ENCODE measurements at places on chromosomes 16 and 17. TPM values are rescaled to one million over a fixed set of nuclear protein-coding genes. Genes with fewer than 3 reads are reported as not detected.

GRCh38 chr16:12754824-12755543, 48.7 kb downstream of the CPPED1 start:
- DNase-seq = no peak

GRCh38 chr17:70945386-70945785, 776.1 kb downstream of the KCNJ2 start:
- DNase-seq = no peak

DNA sequence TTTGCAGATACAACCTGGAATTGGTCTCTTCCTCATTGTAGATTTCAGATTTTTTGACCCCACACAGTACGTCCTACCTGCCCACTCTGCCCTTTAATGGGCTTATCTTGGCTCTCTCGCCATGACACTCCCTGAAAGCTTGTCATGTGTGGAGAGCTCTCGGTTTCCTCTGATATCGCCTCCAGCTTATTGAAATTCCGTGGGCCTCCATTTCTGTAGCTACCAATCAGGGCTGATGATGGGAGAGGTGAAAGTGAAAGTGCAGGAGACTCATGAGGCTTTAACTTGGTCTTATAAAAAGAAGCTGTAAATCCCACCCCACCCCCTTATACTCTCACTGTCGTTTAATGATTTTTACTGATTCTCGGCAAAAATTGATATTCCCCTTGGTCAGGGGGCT, 17.7 kb downstream of the HOXB1 start:
- DNase-seq = no peak

- DNase-seq = no peak
Observed at GRCh38 chr17:79775632-79776031, 2.3 kb upstream of the CBX2 start.

GRCh38 chr16:1049976-1050247, 22.6 kb upstream of the SSTR5 start:
- DNase-seq = no peak

- DNase-seq = no peak
Observed at GRCh38 chr16:50457423-50457822, 88.6 kb upstream of the BRD7 start.

- no peak for DNase-seq
Observed at GRCh38 chr16:3868967-3869366, 11.5 kb downstream of the CREBBP start.

DNA sequence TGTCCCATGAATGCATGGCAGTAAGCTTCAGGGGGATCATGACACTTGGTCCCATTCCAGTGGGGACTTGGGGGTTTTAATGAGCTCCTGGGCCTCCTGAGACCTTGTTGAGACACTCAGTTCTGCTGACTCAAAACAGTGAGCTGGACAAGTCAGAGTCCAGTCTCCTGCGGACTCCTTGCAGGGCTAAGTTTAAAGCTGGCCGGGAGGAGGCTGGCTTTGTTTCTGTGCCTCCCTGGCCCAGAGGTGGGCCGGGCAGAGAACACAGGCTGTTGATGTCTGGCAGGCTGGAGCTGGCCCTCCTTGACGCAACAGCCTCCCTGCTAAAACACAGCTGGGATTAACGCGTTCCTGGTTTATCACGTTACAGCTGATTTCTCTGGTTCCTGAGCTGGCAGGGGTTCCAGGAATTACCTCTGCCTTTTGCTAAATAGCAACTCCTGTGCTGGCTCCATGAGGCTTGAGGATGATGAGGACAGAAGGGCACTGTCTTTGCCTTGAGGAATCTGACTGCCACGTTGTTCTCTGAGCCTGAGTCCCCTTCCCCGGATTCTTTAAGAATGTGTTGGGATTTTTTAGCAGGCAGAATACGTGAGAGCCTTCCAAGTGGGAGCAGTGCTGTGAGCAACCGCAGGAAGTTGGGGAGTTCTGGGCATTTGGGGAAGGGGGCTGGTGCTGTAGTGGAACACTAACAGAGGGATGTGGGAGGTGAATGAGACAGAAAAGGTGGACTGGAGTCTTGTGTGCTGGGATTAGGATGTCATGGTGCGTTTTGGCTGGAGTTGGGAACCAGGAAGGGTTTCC, 2.0 kb downstream of the GPT2 start:
- DNase-seq = peak; percentile 44

DNA sequence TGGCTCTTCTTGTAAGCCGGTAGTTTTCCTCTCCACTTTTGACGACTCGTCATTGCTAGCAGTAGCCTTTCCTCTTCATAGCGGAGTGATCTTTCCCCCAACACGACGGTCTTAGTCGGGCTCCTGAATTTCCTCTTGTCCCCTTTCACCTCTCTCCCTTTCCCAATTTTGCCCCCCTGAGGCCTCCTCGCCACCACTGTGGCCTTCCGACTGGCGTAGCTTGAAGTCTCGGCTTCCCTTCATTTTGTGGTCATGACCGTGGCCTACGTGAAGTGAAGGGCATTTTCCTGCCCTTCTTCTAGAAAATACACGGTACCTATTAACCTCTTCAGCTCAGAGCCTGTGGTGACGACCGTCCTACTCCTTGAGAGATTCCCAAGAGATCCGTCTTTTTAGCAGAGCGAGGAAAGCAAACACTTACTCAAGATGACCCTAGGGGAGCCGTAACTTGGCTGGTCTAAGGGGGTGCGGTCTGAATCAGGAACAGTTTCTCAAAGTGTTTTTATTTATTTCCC, 787 bp downstream of the PRKAR1A start:
- DNase-seq = no peak

- DNase-seq = no peak
Observed at GRCh38 chr17:47751471-47751870, 18.4 kb downstream of the TBX21 start.

DNA sequence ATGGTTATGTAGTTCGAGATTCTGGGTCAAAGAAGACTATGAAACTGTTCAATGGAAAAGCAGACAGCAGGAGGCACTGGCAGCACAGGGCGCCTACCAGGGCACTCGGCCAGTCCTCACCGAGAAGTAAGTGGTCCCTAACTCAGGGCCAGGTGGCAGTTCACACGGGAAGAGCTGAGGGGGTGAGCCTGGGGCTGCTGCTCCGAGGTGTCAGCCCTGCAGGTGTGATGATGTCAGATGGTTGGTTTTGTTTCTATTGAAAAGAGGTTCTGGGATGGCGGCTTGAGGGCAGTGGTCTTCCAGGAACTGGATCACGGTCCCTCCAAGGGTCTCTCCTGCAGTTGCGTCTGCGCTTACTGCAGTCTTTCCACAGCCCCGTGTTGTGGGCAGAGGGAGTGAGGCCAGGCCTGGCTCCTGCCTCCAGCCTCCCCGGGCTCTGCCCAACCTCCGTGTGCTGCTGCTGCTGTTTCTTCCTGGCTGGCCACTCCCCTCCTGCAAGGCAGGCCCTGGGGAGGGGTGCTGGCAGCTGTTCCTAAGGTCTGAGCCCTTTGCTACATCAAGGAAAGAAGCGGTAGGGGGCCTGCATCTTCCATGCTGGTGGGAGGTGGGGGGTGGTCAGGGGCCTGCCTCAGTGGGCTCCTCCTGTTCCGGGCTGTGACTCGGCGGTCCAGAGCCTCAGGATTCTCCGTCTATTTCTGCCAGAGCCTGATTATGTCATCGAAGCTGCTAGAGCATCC, 22.6 kb downstream of the RNF213 start:
- no peak for DNase-seq

DNA sequence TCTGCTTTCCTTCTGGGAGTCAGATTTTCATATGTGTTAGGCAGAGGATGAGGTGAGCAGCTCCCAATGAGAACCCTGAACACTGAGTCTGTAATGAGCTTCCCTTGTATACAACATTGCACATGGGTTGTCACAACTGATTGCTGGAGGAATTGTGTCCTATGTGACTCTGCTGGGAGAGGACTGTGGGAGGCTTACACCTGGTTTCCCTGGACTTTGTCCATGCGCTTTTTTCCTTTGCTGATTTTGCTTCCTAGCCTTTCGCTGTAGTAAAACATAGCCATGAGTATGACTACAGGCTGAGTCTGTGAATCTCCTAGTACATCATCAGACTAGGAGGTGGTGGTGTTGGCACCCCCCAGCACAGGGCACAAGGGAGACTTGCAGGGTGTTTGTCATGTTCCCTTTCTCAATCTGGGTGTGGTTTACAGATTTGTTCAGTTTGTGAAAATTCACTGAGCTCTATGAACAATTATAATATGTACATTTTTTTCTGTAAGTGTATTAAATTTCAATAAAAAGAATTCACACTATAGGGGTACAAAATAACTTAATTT, 1.7 kb upstream of the PLK1 start:
- DNase-seq = no peak

GRCh38 chr17:44193326-44194084, 6.2 kb downstream of the ATXN7L3 start:
- no peak for DNase-seq

DNA sequence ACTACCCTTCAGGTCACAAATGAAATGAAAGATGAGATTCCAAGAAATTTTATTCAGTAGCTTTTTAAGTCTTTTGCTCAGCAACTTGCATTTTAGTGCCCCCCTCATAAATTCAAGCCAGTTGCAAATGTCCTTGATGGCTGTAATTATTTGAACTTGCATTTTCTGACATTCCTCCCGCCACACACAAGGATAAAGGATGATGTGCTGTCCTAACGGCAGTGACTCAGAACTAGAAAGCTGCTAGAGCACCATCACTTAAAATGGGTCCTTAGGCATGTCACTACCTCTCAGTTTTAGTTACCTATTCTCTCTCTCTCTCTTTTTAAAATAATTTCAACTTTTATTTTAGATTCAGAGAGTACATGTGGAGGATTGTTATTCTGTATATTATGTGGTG, 306.7 kb downstream of the CNTNAP4 start:
- DNase-seq = no peak

DNA sequence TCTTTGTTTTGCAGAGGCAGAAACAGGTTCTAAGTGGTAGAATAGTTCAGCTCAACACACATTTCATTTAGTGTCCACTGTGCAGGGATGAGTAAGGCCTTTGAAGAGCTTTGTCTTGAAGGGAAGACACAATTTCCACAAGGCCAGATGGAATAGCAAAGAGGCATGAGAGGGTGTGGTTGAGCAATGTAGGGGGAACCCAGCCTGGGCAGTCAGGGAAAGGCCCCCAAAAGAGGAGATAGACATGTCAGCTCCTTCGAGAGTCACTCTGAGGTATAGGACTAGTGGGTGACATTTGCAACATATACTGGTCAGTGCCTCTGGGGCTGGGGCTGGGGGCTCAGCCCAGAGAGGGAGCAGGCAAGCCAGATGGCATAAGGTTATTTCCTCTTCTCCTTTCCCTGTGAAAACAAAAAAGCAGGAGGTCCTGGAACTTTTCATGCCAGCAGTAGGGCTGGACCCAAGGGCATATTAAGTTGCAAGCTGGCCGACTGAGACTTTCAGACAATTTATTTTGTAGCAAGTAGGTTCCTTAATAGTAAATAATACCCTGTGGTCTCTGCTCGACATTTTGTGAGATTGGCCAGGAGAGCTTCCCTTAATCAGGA, 7.1 kb downstream of the ALKBH5 start:
- DNase-seq = no peak

- no peak for DNase-seq
Observed at GRCh38 chr17:56983366-56983765, 5.4 kb downstream of the SCPEP1 start.

DNA sequence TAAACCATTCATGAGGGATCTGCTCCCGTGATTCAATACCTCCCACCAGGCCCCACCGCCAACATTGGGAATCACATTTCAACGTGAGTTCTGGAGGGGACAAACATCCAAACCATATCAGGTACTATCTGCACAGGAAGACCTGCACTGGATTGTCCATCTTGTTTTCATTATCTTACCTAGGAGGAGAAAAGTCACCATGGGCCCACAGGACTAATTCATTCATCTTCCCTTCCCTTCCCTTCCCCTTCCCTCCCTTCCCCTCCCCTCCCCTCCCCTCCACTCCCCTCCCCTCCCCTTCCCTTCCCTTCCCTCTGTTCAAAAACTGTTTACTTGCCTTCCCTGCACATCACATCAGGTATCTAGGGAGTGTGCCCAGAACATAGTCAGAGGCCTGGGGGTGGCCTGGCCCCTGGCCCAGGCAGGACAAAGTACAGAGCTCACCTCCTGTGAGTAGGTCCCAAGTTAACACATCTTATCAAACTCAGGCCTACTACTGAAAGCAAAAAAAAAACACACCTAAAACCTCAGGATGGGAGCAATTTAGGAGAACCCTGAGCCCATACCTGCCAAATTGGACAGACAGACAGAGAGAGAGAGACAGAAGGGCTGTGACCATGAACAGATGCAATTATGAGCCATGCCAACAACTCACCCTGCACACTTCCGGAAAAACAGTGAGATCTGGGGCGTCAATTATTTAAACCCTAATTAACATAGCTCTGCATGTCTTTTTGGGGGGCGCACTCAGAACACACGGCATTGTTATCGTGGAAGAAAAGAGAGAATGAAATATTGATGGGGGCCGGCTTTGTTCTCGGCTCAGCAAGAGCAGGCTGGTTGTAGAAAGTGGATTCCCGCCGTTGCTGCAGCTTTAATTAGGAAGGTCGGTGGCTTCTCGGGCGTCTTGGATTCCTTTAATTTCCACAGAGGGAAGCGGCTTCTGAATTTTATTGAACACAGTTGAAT, 151.2 kb downstream of the IRX5 start:
- DNase-seq = no peak

DNA sequence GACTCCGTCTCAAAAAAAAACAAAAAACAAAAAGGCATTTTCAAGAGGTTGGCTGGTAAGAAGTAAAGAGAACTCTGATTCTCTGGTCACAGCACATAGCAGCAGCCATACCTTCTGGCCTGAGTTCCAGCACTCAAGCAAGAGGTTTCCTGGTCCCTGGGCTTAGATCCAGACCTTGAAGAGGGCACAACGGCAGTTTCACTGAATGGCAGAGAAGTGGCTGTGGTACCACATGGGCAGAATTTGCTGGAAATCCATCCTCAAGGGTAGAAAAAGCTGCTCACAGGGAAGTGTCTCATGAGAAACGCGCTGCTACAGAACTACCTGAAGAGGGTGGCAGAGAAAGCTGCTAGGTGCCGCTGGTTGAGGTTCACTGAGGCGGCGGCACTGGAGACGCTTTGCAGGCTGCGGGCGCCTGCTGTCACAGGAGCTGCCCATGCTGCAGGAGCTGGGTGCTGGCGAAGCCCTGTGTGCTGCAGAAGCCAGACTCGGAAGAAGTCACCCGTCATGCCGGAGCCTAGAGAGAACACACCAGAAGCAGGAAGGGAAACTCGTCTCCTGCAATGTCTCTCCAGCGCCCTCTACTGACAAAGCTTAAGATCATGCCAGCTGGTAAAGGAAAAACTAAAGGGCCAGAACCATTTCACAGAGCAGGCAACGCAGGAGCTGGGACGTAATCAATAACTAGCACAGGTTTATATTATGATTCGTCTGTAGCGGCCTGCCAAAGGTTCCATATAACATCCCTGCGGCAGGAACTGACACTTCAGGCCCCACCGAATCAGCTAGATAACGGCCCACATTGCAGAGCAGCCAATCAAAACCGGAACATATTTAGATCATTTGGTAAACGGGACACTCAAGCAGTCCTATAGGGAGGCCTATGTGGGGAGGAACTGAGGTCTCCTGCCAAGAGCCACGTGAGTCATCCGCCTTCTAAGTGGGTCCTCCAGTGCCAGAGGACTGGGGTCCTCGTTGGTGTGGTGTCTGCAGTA, 5.4 kb upstream of the ZNF213 start:
- peak; percentile 58 for DNase-seq

- no peak for DNase-seq
Observed at GRCh38 chr17:48025904-48026501, 11.6 kb downstream of the COPZ2 start.

The DNAH9 gene
- not detected for total RNA-seq

The MT1A gene
- 1,028 TPM for total RNA-seq

The ODAD4 gene
- total RNA-seq = not detected

The TBC1D3C gene
- not detected for total RNA-seq

The CCL8 gene
- total RNA-seq = not detected

The PABPN1L gene
- not detected for total RNA-seq

The PRR29 gene
- total RNA-seq = not detected

The ADAM11 gene
- total RNA-seq = not detected

The DPEP1 gene
- total RNA-seq = not detected

The KANSL1 gene
- total RNA-seq = 32.2 TPM

The KIF1C gene
- total RNA-seq = 1,039 TPM

The MPO gene
- 0.60 TPM for total RNA-seq

Data from psoas muscle (tissue), 8 donors.